ENCODE measurements at places on chromosomes 11 and 22.

GRCh38 chr11:46388619-46389449, 2.7 kb downstream of the CHRM4 start:
- DNase-seq: no peak

DNA sequence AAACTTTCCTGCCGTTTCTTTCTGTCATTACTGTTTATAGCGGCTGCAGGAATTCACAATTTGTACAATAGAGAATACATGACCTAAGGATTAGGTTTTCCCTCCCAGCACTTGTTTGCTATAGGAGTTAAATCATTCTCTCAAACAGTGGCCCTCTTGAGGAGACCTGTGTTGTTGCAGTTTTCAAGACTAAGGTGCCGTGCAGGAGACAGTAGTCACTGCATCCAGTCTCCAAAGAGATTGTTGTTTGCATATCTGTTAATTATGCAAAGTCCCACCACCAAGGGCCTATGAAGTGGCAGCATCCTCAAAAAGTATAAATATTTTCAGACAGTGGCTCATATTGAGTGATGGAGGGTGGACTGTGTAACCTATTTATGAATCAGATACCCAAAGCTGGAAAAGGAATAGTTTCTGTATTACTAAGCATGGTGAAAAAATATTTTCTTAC, 2.3 kb downstream of the PRSS23 start:
- DNase-seq: peak; percentile 46

GRCh38 chr22:25403811-25404471, 160.5 kb upstream of the GRK3 start:
- DNase-seq: peak; percentile 40

DNA sequence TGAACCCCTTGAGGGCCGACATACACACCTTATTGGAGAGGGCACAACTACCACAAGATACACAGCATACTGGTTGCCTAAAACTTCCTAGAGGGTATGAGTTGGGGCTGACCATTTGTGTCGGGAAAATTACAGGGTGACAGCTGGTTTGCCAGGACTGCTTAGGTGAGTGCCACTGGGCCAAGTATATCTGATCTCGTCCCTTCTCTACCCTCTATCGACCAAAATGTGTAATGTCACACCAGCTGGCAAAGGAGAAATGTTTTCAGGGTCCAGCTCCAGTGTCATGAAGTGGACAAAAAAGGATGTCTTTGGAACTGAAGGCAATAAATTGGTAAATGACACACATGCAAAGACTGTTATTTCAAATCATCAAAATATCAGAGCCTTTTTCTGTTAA, 126.1 kb downstream of the PGR start:
- no peak for DNase-seq

GRCh38 chr11:70948855-70949531, 303.4 kb downstream of the SHANK2 start:
- no peak for DNase-seq

GRCh38 chr11:32940865-32941264, 48.3 kb downstream of the QSER1 start:
- no peak for DNase-seq
